ENCODE measurements at places on chromosomes 2 and 18.

DNA sequence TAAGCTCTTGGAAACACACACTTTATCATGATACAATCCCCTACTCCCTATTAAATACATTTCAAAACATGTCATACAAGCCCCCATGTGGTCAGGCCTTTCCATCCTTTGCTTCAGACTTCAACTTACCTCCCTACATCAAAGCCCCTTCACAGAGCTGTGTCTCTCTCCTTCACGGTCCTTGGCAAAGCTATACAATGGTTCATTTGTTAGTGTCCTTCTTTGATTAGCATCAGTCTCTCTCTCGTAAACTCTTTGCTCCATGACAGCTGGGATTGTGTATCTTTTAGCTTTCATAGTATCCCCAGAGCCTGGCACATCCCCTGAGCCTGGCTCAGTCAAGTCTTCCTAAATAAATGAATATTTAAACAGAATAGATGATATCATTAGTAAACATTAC is 25.6 kb upstream of the INSIG2 start:
- DNase-seq = no peak

DNA sequence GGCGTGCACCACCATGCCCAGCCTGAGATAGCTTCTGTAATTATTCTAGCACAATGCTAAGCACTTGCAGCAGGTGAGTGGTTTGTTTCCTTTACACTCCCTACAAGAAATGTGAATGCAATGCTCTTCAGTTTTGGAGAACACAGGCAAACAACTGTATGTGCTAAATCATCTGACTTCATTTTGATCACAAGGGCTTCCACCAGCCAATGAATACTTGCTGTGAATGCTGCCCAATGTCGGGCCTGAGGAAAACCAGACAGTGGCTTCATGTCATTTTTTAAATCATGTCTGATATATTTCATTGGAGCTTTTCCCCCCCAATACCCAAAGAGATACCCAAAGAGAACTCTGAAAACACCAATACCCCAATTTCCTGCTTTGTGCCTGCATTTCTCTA is 155.6 kb upstream of the XPO1 start:
- DNase-seq = no peak

DNA sequence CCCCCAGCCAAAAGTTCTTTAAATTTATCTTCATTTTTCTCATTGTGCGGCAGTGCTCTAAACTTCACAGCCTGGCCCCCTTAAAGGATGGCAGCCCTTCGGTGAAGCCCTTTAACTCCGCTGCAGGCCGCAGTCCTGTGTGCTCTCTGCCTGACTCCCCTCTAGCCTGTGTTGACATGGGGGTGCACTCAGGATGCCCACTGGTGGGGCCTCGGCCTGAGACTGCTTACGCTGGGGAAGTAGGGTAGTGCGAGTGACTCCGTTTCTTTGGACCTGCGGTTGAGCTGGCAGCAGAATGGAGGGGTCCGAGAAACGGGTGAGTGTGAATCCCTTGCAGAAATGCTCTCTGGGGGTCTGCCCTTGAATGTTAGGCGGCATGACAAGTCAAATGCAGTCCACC is 5.6 kb downstream of the RAB12 start:
- no peak for DNase-seq

DNA sequence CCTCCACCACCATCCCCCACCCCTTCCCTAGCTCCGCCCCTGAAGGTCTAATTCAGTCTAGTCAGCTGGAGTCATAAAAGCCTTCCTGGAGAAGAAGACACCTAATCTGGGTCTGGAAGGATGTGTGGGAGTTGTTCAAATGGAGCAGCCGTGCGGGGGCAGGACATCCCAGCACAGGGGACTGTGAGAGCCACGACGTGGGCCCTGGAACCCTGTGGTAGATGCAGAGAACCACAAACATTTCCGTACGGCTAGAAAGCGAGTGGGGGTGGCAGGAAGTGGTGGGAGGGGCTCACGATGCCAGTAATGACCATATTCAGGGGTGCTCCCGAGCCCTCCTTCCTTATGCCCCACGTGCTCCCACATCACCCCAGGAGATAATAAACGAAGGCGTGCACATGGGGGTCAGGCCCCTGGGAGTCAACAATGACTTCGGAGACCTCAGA is 20.9 kb upstream of the COL6A3 start:
- no peak for DNase-seq

GRCh38 chr2:150997702-150998440 is 263.8 kb downstream of the RBM43 start:
- DNase-seq = no peak
